ENCODE measurements at places on chromosomes 3 and 15.

GRCh38 chr3:49248840-49249227, 28.2 kb downstream of the C3orf62 start:
- no peak for DNase-seq

DNA sequence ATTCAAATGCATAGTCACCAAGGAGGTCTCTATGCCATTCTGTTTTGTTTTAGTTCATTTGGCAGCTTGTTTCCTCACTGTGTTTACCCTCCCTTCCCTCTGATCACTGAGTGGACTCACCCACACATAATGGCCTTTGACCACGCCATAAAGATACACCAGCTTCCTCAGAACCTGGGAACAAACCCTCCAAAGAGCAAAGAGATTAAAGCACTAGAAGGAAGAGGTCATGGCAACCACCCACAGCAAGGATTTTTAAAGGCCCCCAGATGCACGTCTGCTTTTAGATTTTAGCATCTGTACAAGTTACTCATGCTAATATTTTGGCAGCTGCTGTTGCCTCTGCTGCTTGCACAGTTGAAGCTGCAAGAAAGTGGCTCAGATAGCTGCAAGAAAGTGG, 47.9 kb upstream of the CADPS start:
- no peak for DNase-seq

DNA sequence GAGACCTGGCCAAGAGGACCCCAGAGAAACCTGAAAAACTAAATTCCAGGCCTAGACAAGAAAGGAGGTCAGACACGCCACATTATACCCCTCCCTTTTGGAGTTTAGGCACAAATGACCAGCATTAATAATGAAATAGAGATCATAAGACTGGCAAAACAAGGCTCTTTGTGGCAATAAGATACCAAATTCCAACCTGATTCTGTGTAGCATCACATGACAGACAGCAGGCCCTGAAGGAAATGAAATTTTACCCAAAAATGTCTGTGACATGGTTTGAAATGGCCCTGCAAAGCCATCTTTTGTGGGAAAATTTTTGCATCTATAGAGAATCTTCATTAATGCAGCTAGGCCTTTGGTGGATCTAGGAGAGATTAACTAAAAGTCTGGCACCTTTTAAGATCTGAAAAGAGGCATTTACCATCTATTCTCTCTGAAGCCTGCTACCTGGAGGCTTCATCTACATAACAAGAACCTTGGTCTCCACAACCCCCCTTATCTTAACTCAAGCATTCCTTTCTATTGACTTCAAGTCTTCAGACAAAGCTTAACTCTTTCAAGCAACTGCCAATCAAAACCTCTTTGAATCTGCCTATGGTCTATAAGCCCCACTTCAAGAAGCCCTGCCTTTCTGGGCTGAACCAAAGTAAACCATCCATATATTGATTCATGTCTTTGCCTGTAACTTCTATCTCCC, 8.0 kb downstream of the FAM174B start:
- DNase-seq, result no peak

DNA sequence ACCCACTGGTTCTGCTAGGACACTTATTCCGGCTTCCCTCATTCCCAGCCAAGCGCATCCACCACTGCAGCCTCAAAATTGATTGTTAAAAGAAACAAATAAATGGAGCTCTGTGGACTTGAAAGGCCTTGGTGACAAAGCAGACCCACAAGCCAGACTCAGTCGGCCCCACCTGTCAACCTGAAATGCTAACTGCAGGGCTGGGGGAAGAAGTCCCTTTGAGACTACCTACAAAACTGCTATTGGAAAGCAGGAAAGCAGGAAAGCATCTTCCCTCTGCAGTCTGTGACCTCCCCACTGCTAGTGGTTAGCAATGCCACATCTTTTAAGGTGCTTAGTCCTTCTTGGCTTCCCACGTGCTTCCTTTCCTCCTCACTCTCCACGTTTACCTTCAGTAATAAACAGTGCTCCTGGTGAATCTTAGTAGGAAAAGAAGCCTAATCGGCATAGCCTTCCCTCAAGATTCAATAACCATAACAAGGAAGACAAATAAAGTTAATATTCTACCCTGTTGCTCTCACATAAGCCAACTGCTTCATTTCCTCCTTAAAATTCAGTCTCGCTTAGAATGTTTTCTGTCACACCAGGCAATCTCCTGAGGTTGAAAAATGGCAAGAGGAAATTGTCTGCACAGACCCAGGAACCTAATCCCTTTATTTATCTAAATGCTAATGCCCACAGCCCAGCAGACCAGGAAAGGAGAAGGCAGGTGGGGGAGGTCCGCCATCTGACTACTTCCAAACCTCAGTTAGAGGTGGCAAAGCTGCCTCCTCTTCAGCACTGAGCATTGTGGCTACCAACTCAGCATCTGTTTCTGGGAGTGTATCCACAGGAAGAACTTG, 296.2 kb downstream of the NEK10 start:
- DNase-seq, result no peak

DNA sequence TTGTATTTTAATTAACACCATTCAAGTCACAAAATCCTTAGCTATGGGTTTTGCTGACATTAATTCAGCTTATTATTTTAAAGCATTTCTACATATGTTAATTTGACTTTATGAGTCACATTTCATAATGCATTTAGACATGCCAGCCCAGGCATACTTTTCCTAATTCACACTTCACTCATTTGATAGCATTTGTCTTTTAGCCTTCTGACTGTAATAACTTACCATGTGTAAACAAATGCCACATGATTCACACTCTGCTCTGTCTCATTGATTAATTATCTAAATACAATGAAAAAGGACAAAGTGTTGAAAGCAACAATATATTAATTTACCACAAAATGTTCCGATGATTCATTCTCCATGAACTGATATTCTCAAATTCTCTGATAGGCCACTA, 927.8 kb upstream of the EPHA6 start:
- DNase-seq, result no peak

- peak; percentile 73 for DNase-seq
Measured at GRCh38 chr15:37221671-37222145, 121.4 kb upstream of the MEIS2 start.

- no peak for DNase-seq
Measured at GRCh38 chr3:120821426-120821825, 78.9 kb downstream of the GTF2E1 start.

DNA sequence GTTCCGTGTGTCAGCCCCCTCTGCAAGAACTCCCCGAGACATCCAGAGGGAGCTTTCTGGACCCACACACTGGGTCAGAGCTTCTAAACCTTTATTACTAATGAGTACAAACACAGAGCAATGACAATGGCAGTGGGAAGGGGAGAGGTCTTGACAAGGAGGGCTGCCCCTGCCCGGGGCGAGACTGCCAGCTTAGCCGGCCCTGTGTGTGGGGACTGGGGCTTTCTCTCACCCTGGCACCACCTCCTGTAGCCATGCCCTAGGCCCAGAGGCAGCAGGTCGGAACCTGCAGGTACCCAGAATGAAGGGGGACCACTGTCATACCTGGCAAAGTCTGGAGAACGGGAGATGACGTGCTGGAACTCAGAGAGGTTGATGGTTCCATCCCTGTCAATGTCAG, 3.1 kb downstream of the CIB1 start:
- DNase-seq, result no peak

DNA sequence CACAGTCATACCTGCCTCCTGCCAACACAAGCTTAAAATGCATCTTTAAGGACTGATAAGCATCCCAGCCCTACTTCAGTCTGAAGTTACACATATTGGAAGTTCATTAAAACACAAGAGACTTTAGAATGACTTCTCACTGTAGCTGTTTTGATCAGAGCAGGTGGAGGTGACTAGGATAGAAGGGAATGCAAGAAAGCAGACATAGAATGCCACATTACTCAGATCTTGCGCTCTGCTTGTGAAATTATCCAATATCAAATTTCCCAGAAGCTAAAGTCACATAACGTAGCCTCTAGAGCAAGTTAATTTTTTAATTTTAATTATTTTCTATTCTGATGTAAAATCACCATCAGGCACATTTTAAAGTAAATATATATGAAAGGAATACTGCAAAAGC, 306.5 kb downstream of the PLOD2 start:
- no peak for DNase-seq

GRCh38 chr3:24058940-24059705, 114.0 kb downstream of the NR1D2 start:
- DNase-seq, result no peak

- DNase-seq, result no peak
Measured at GRCh38 chr3:184172681-184173373, 1.8 kb upstream of the AP2M1 start.

GRCh38 chr15:50945725-50946124, 37.2 kb downstream of the AP4E1 start:
- DNase-seq, result no peak

DNA sequence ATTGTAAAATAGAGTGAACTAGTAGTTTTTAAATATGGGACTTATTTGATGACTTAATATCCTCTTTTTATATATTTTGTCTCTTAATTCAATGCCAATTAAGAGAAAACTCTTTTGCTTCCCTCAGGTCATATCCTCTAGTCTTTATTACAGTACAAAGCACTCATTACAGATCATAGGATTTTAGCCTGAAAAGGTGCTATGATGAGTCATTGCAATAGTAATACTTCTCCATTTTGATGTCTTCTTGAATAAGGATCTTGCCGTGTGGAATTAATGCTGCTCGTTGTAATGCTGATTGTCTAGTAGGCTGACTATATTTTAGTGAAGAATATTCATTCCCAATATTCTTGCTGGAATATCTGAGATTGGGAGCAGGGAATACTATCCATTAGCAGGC, 612.2 kb upstream of the GOLIM4 start:
- no peak for DNase-seq

- DNase-seq, result no peak
Measured at GRCh38 chr15:81229586-81229985, 32.9 kb downstream of the IL16 start.

- DNase-seq, result no peak
Measured at GRCh38 chr15:89087161-89087829, 961 bp upstream of the ABHD2 start.

DNA sequence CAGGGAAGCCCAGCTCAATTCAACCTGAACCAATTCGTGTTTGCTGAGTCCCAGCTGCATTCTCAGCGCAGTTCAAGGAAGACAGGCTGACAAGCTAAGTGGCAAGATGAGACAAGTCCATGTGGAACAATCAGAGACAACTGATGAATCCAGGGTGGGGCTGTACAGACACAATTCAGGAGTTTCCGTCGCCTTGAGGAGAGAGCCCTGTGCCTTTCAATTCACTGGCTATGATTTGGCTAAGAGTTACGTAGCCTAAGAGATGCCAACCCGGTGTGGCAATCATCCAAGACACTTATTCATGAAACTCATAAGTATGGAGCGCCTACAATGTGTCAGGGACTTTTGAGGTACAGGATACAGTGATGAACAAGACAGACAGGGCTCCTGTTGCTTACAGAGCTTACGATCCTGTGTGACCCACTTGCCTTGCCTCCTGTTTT, 15.5 kb upstream of the ZBED2 start:
- peak; percentile 62 for DNase-seq

GRCh38 chr3:126142652-126143051, 37.7 kb downstream of the ALDH1L1 start:
- no peak for DNase-seq

DNA sequence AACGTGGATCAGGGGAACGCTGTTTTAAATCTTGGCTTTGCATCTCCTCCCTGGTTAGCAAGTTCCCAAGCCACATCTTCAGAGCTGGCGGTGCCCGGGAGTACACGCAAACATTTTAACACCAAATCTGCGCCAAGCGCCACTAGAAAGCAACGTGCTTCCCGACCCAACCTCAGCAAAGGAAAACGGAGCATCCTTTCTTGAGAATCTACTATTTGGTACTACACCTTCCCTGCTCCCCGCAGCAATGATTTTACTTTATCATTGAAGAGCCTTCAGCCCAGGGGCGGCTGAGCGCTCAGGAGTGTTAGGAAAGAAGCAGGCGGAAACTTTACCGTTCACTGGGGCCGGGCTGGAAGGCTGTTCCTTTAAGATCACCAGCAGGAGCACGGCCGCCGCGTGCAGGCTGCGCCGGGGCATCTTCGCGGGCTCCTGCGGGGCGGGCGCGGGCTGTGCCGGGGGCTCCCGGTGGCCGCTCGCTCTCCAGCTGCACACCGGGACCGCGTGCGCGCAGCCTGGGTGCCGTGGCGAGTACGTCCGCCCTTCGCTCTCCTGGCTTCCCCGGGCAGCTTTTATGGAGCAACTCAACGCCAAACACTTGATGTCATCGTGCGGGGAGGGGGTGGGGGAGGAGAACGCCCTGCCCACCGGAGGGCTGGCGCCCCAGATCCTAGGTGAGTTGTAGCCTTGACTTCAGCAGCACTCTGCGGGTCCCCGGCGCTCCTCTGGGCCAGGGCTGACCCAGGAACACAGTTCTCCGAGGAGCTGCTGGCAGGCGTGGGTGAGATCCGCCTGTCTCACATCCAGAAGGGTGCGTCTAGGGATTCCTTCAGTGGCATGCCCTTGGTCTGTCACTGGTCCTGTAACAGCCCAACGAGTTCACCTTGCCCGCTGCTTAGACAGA, at the start of gene CA12:
CA12 (minus strand) TSS at position 546 of the 904 bp plus-strand sequence; CDS start at position 420, 126 bp downstream.
- peak; percentile 67 for DNase-seq

GRCh38 chr3:18827664-18828063, 320.6 kb upstream of the KCNH8 start:
- DNase-seq, result no peak

DNA sequence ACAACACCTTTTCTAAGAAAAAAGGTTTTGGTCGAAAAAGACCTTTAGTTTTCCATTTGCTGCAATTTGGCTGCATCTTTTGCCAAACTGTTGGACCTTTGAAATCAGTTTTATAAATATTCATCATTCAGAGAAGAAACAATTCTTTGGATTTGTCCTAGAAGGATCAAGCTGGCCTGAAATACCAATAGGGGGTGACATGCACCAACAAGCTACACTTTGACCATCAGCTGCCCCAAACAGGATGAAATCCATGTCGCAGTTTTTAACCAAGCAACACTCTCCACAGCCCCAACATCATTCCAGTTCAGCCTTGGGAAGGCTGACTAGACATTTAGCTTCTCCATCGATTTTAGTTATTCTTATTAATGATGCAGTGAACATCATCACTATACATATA, 9.8 kb downstream of the RPL15 start:
- no peak for DNase-seq

DNA sequence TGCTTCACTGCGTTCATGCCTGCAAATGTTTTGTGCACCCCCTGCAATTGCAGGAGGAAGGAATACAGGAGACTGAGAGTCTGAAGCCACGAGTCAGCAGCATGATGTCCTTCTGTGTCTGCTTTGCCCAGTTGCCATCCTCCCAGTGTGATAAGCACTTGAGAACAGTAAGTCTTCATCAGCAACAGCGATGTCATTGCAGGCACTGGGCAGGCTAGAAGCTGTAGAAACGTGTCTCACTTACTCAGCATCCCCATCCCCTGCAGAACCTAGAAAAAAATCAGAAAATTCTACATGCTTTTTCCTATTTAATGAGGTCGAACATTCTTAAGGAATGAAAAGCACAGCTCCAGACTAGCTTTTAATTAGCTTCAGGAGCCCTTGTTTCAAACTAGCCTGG, 156.5 kb upstream of the LPP start:
- peak; percentile 12 for DNase-seq

Measured in NCI-H1417 (cell line).